HFFc6 (cell line): ENCODE measurements at places on chromosomes 3 and 15. TPM values are rescaled to one million over a fixed set of nuclear protein-coding genes. Genes with fewer than 3 reads are reported as not detected.

Gene DAPK2
- total RNA-seq: 1.3 to 5.7 TPM (median 3.2 TPM) in 3 replicates

Gene MYO5C
- total RNA-seq: 0.02 to 0.03 TPM in 2 of 3 replicates, not detected in the other

Gene FAM162A
- total RNA-seq: 27.3 to 36.3 TPM (median 35.8 TPM) in 3 replicates

Gene CP
- total RNA-seq: not detected in 3 replicates

Gene IGSF11
- 0.04 TPM in 1 of 3 replicates, not detected in the others for total RNA-seq

DNA sequence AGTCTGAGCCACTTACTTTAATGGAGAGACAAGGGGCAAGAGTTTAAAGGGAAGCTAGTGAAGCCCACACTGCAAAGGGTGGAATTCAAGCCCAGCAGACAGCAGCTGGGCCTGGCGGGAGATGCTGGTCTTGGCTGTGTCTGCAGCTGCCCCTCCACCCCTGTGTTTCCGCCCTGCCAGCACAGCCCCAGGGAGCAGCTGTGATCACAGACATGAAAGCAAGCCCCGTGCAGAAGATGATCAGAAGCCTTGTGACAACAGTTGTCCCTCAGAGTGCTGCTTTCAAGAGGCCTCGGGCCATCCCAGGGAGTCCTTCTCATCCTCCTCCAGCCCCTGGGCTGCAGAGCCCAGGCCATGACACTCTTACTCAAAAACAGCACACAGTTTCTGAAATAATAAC, 24.1 kb upstream of the SLC6A1 start:
- no peak for DNase-seq

DNA sequence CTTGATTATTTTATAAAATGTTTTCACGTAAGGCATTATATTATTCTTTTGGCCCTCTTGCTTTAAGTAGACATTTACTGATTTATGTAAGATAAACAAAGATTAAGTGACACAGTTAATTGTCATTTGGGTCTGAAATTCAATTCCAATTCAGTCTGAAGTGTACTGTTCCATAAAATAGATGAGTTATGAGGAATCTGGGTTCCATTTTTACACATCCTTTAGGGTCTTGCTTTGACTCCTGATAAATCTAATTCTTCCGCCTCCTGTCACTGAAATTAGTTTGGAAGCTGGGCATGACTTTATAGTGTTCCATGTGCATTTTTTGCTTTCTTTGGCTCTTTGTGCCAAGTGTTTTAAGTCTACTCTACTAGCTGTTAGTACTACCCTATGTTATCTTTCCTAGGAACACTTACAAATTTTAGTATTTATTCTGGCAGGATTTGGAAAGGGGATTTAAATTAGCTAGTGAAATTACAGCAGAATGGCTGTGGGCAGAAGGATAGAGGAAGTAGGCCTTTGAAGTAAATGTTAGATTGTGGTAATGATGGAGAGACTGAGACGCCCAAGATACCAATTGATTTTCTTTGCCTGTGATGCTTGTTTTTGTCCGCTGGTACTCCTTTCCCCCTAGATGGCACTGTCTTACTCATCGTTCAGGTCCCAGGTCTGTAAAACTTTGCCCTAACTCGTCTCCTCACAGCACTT, 14.3 kb downstream of the ARL8B start:
- peak; percentile 20 for DNase-seq

DNA sequence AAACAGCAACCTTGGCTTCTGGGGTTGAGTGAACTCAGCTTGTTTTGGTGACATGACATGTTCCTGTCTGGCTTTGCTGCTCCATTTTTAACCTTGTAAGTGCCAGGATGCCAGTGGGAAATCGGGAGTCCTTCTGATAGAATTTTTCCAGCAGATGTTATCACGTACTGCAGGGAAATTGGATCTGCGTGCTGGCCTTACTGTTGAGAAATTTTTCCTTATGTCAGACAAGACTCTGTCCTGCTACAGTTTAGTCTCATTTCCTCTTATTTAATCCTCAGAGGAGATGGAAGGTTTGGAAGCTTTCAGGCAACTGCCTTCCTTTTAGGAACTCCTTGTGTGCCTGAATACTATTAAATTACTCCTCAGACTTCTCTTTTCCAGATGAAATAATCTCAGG, 80.6 kb downstream of the PGPEP1L start:
- DNase-seq: no peak

DNA sequence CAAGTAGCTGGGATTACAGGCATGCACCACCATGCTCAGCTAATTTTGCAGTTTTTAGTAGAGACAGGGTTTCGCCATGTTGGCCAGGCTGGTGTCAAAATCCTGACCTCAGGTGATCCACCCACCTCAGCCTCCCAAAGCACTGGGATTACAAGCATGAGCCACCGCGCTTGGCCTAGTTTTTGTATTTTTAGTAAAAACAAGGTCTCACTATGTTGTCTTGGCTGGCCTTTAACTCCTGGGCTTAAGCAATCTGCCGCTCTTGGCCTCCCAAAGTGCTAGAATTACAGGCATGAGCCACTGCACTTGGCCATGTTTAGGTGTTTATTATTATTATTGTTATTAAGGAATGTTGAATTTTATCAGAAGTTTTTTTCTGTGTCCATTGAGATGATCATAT, 14.7 kb downstream of the IL16 start:
- DNase-seq: no peak
